Breast epithelium (tissue), 4 donors: ENCODE measurements at places on chromosomes 16 and 17.

DNA sequence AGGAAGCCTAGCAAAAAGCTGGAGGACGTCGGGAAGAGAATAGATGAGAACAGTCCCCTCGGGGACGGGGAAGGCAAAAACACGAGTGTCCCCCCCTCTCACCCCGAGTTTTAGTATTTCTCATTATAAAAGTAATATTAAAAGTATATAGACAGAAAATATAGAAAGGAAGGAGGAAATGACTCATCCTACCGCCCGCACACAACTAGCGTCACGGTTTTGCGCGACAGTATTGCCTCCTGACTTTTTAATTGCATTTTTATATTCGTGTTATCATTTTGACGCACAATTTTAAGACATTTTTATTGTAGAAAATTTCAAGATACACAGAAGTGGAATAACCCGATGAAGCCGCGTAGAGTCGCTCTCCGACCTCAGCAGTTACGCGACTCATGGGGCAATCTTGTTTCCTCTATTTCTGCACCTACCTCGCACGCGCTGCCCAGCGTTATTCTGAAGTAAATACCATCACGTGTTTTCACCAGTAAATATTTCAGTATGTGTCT is 652 bp upstream of the SLC25A19 start:
- peak; percentile 30 for DNase-seq

GRCh38 chr17:82524540-82524939 is 5.0 kb downstream of the FOXK2 start:
- DNase-seq, result no peak

GRCh38 chr17:39134878-39135277 is 16.6 kb downstream of the PLXDC1 start:
- DNase-seq, result no peak

- no peak for DNase-seq
Observed at GRCh38 chr16:86509759-86510464, 415 bp upstream of the FOXF1 start.

GRCh38 chr17:10059684-10060211 is 138.7 kb downstream of the GAS7 start:
- DNase-seq, result no peak

- no peak for DNase-seq
Observed at GRCh38 chr16:66058832-66059231, 307.7 kb upstream of the CDH5 start.

- no peak for DNase-seq
Observed at GRCh38 chr17:9291912-9292560, 270.7 kb downstream of the NTN1 start.

GRCh38 chr17:9120471-9120870 is 99.2 kb downstream of the NTN1 start:
- DNase-seq, result no peak

GRCh38 chr16:50068550-50068949 is 2.8 kb downstream of the HEATR3 start:
- DNase-seq, result no peak

GRCh38 chr17:57968456-57968855 is 13.2 kb upstream of the CUEDC1 start:
- no peak for DNase-seq

DNA sequence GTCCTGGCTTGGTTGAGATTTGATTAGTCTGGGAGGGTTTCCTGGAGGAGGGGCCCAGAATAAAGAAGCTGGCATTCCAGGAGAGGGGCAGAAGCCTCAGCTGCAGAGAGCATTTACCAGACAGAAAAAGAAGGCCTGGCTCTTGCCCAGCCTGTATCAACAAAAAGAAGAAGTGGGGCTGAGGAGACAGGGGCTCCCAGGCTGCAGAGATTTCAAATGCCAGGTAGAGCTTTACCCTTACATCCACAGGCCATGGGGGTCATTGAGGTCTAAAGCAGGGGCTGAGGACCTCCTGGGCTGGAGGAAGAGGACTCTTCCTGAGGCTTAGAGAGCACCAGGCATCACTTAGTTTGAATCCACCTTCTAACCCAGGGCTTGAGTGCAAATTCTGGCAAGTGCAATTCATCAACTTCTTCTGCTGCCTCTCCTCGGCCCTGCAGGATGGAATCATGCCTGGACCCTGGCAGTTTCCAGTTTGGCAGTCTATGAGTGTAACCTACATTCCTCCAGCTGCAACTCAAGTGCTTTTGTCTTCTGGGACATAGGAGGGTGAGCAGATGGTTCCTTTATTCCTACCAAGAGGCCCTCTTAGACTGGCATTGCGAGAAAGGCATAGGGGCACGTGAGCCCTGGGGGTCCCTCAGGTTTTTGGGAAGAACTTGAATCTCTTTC is 15.3 kb downstream of the CA7 start:
- DNase-seq, result no peak
